ENCODE measurements at places on chromosomes 2 and 18.

- no peak for DNase-seq
- no peak overlapping the region for H3K4me3 ChIP-seq
- H3K27me3 ChIP-seq = no peaks in the 10 kb centered on the region
Observed at GRCh38 chr2:146130290-146130689, 1610.4 kb upstream of the ZEB2 start.

DNA sequence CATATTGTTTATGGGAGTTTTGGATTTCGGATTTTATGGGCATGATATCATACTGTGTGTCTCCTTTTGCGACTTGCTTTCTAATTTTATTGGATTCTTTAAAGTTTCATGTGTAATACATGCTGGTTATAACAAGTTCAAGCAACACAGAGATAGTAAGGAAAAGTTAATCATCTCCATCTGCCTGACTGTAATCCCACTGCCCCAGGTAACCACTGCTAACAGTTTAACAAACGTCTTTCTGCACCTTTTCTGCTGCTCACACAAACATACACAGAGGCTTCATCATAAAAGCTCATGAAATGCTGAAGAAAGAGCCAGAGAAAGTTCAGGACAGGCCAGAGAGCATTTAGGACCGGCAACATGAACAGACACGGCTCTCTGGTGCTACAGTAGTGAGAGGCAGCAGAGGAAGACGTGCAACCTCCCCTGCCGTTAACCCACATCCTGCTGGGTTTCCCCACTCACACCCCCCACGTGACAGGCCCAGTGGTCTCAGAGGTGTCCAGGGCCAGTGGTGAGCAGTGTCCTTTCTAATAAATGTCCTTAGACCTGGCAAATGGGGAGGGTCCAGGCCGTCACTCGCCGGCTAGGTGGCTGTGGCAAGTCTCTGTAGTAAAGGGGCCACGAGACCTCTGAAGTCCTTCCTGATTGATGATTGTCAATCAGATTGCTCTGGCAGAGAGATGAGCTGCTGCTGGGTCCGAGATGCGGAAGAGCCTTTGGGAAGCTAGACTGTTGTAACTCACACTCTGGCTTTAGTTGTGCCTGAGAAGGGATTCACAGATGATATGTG lies 43.0 kb upstream of the SLC1A4 start:
- H3K4me1 ChIP-seq = peaks cover 17% of the 10 kb centered on the region
- DNase-seq = no peak
- no peaks in the 10 kb centered on the region for H3K36me3 ChIP-seq
- H3K4me3 ChIP-seq = no peak overlapping the region

- DNase-seq = no peak
- no peaks in the 10 kb centered on the region for H3K36me3 ChIP-seq
- no peak overlapping the region for H3K4me3 ChIP-seq
- H3K27ac ChIP-seq = no peak overlapping the region
- no peaks in the 10 kb centered on the region for H3K4me1 ChIP-seq
Observed at GRCh38 chr2:236352761-236353593, 88.8 kb upstream of the ASB18 start.

- no peaks in the 10 kb centered on the region for H3K27me3 ChIP-seq
- no peak for DNase-seq
- no peak overlapping the region for H3K4me3 ChIP-seq
- H3K4me1 ChIP-seq = peaks cover 15% of the 10 kb centered on the region
- no peak overlapping the region for H3K27ac ChIP-seq
Observed at GRCh38 chr2:223096235-223096970, 44.4 kb downstream of the KCNE4 start.

DNA sequence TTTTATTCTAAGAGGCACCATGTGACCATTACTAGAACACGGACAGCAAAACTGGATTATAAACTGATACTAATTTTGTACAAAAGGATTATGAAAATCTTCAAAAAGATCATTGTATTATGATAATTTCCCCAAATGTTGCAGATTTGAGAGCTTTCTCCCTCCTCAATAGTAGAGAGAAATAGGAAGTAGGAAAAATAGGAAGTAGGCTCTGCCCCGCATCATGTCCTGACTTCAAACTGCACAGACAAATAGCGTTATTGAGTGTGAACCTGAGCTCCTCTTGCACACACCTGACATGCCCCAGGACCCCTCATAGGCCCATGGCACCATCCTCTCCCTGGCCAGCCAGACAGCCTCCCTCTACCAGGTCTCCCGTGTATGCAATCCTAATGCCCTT lies 25.4 kb downstream of the CHRNA1 start:
- no peak overlapping the region for H3K4me3 ChIP-seq
- H3K27me3 ChIP-seq = no peaks in the 10 kb centered on the region
- H3K36me3 ChIP-seq = no peaks in the 10 kb centered on the region
- no peaks in the 10 kb centered on the region for H3K4me1 ChIP-seq
- DNase-seq = no peak

DNA sequence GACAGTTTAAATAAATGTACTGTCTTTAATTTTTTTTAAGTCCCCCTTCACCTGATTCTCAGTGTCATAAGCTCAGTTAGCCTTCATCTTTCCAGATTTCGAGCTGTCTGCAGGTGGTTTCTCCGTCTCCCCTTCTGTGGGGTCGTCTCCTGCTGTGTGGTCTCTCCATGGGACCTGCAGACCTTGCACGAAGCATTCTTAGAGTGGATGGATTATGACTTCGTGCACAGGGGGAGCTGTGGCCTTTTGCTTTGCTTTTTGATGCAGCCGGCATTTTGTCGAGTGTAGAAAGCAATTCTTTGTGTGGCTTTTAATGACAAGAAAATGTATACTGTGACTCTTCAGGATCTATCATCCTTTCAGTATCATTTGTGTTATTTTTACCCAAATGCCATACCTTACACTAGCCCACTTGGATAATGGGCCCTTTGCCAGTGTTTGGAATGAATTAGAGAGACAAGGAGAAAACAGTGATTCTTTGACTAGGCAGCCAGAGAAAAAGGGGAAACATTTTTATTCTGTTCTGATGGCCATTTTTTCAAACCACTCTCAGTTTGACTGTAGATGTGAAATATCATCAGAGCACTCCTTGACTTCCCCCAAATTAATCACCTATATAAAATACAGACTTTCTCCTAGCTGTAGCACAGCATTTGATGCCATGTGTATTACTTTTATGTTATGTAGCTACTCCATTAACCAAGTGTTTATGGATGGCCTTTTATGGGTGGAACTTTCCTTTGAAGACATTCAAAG lies 54.3 kb downstream of the ITGA6 start:
- H3K4me3 ChIP-seq = no peak overlapping the region
- H3K36me3 ChIP-seq = no peaks in the 10 kb centered on the region
- no peak overlapping the region for H3K27ac ChIP-seq
- no peaks in the 10 kb centered on the region for H3K27me3 ChIP-seq

DNA sequence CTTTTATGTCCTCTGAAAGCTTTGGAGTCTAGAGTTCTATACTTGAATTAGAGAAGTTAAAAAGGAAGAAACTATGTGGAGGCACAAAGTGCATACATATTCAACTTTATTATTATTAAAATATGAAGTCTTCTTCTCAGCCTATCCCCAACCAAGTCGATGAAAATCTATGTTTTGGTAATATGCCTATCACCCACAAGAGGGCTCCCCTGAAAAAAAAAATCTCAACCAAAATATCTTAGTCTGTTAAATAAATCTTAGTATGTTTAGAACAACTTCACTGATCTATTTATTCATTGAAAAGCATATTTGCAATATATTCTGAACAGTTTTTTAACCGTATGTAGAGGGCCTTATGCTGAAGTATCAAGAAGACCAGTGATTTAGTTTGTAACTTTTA lies 804.5 kb downstream of the TDRD15 start:
- no peak for DNase-seq
- H3K27ac ChIP-seq = no peak overlapping the region
- no peaks in the 10 kb centered on the region for H3K27me3 ChIP-seq
- H3K36me3 ChIP-seq = no peaks in the 10 kb centered on the region
- no peak overlapping the region for H3K4me3 ChIP-seq
- H3K4me1 ChIP-seq = no peaks in the 10 kb centered on the region

DNA sequence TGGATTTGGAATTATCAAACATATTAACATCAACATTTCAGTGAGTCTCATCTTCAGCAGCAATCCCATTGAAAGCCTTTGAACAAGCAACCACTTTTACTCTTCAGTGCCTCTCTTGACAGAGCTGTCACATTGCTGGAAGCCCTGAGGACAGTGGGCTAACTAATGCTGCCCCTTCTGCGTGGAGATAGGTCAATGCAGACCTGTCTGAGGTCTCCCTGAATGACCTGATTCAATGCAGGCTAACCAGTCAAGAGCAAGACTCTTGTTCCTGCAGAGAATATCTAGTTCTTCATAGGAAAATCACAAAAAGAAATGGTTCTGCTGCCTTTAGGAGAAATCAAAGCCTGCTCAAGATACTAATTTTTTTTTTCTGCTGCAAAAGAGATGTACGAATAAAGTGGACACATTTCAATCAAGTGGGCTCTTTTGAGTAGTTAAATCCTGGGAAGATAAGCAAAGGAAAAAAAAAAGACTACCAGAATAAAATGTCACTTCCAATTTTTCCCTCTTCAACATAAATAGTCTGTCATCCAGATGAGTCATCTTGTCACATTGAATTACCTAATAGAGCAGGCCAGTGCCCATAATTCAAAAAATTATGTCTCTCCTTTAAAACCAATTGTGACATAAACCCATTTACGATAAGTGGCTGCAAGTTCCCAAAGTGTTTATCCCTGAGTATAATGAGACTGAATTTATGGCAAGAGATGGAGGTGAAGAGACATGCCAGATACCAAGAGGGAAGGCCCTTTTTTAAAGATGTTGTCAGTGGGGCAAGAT lies 1269.0 kb upstream of the DDX18 start:
- H3K36me3 ChIP-seq = no peaks in the 10 kb centered on the region
- H3K27me3 ChIP-seq = no peaks in the 10 kb centered on the region
- no peak overlapping the region for H3K4me3 ChIP-seq
- H3K4me1 ChIP-seq = no peaks in the 10 kb centered on the region
- no peak overlapping the region for H3K27ac ChIP-seq
- DNase-seq = no peak

DNA sequence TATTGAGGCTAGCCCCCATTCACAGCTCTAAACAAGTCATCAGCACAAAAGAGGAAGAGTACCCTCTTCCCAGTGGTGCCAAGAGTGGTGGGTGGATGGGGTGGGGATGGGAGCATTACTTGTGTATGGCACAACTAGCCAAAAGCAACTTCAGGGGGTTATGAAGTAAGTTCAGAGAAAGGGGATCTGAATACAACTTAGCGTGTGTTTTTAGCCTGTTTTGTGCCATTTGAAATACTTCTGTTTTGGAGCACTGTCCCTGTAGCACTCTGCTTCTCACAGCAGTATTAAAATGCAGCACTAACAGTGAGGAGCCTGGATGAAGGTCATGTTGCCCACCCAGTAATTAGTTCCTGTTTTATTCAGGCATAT lies 113.5 kb downstream of the CRIM1 start:
- H3K36me3 ChIP-seq = no peaks in the 10 kb centered on the region
- no peaks in the 10 kb centered on the region for H3K27me3 ChIP-seq
- H3K4me3 ChIP-seq = no peak overlapping the region
- no peak for DNase-seq
- no peaks in the 10 kb centered on the region for H3K4me1 ChIP-seq

GRCh38 chr18:3789525-3789924 lies 339.6 kb downstream of the TGIF1 start:
- no peak overlapping the region for H3K4me3 ChIP-seq
- H3K4me1 ChIP-seq = peaks cover 14% of the 10 kb centered on the region
- H3K36me3 ChIP-seq = no peaks in the 10 kb centered on the region
- H3K27ac ChIP-seq = no peak overlapping the region

DNA sequence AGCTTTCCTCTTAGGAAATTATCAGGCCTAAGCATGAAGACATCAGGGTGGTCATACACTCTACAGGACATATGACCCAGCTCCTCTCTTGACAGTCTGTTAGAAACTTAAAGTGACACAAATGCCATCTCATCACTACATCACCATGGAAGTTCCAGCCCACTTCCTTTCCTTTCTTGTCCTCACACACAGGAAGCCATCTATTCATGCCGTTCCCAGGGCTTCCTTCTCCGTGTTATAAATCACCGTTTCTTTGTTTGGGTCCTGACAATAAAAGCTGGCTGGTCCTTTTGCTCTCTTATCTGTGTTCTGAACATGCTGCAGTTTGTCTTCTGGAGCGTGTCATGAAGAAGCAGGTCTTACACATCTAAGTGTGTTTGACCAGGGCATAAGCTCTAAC lies 692.1 kb upstream of the CELF4 start:
- H3K36me3 ChIP-seq = no peaks in the 10 kb centered on the region
- no peaks in the 10 kb centered on the region for H3K4me1 ChIP-seq

DNA sequence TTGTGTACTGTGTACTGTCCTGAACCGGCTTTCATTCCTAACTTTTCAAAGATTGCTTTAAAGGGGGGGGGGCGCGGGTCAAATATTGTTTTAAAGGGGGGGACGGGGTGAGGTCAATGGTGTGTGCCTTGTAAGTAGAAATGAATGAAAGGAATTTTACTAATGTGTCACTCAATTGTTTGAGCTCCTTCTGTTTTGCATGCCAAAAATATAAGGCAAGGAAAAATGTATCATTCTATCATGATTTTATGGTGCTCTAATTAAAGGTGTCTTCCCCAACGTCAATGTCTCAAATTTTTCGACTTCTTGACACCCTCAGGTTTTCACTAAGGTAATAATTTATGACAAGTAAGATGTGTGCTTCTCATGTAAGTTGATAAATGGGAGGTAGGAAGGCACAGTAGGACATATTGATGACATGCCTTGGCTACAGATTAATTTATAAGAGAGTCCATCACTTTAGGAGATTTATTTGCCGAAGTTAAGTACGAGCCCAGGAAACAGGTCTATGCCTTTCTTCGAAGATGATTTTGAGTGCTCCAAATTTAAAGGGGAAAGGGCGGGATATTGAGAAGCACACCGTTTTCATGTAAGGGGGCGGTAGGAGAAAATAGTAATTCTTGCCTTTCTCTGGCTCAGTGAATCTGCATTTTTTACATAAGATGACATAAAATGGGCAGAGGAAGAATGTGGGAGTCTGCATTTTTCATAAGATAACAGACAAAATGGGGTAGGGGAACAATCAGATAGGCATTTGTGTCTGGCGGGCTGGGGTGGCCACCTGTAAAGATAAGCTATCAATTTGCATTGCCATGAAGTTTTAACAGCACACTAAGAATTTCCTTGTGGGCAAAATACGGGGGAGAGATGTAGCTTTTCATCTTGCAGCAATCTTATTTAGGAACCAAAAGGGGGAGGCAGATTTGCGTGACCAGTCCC lies 1.2 kb upstream of the TRAPPC8 start:
- no peak overlapping the region for H3K27ac ChIP-seq
- DNase-seq = no peak
- H3K4me1 ChIP-seq = peaks cover 23% of the 10 kb centered on the region
- no peak overlapping the region for H3K4me3 ChIP-seq
- H3K27me3 ChIP-seq = no peaks in the 10 kb centered on the region

GRCh38 chr2:105262651-105263091 lies 21.1 kb downstream of the GPR45 start:
- no peaks in the 10 kb centered on the region for H3K4me1 ChIP-seq
- DNase-seq = no peak
- H3K27me3 ChIP-seq = no peaks in the 10 kb centered on the region
- no peak overlapping the region for H3K4me3 ChIP-seq
- H3K27ac ChIP-seq = no peak overlapping the region
- H3K36me3 ChIP-seq = peaks cover 14% of the 10 kb centered on the region

All from adrenal gland (tissue), 19 donors.